ENCODE measurements at places on chromosomes 7 and 10. TPM values are rescaled to one million over a fixed set of nuclear protein-coding genes. Genes with fewer than 3 reads are reported as not detected.

Gene MYO3A
- not detected for total RNA-seq

Gene HOXA2
- 1.1 TPM for total RNA-seq

Gene LIPF
- not detected for total RNA-seq

Gene VIPR2
- total RNA-seq, result not detected

Gene NUP205
- total RNA-seq, result 50.9 TPM

Gene INTS1
- total RNA-seq, result 69.3 TPM

Gene VAX1
- 1.3 TPM for total RNA-seq

Gene HOXA6
- 1.9 TPM for total RNA-seq
